ENCODE measurements at places on chromosomes 11 and 22.

- no peak for DNase-seq
These were observed 8.6 kb downstream of the GAL start for GRCh38 chr11:68692871-68693483.

GRCh38 chr11:86952221-86952875, 2.8 kb downstream of the FZD4 start:
- DNase-seq = no peak

DNA sequence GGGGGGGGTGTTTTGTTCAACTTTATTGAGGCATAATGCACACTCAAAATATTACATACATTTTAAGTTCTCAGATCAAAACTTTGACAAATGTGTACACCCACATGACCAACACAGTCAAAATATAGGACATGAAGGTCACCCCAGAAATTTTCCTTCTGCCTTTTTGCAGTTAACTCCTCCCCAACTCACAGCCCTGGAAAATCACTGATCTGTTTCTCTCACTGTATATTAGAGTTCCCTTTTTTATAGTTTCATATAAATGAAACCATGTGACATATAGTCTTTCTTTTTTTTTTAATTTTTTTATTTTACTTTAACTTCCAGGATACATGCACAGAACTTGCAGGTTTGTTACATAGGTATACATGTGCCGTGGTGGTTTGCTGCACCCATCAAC, 4.6 kb downstream of the TMPRSS5 start:
- DNase-seq = no peak

- DNase-seq = no peak
These were observed 56.1 kb upstream of the TIMP3 start for GRCh38 chr22:32745251-32745995.

- DNase-seq = no peak
These were observed 981.0 kb downstream of the DLG2 start for GRCh38 chr11:84645988-84646694.

DNA sequence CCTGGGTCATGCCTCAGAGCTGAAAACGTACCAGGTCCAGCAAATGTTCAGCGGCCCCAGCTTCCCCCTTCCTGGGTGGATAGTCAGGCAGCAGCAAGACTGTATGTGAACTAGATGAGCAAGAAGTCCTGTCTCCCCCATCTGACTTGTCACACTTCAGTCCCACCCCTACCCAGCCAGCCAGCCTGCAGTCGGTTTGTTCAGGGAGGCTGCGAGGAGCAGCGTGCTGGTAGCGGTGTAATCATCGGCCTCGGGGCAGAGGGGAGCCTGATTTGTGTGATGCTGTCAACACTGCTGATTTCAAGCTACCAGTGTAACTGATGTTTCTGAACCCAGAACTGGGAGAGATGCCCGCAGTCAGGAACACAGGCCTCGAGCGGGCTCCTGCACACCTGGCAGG, 9.6 kb downstream of the TMEM258 start:
- DNase-seq = no peak

DNA sequence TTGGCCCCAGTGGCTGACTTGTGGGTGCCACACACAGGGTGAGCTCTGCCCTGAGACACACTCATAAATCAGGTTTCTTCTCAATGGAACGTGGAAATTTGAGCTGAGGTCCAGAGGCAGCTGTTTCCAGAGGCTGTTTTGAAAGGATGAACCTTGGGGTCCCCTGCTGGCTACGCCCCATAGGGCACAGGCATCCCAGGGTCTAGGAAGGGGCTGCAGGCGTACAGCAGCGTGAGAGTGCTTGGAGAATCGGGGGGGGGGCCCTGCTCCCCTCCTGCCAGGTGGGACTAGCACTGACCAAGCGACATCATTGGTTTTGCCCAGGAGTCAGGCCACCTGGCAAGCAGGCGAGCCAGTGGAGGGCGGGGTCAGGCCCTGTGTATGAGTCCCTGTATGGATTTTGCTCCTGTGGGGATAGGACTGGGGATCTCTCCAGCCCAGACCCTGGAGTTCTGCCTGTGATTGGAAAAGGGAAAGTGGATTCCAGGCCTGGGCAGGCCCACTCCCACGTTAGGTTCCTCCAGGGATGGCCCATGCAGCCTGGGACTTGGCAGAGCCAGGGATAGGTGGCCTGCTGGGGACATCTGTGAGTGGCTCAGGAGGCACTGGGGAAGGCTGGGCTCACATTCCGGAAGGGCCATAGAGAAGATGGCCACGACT, 61.0 kb downstream of the FBXO7 start:
- DNase-seq = no peak

DNA sequence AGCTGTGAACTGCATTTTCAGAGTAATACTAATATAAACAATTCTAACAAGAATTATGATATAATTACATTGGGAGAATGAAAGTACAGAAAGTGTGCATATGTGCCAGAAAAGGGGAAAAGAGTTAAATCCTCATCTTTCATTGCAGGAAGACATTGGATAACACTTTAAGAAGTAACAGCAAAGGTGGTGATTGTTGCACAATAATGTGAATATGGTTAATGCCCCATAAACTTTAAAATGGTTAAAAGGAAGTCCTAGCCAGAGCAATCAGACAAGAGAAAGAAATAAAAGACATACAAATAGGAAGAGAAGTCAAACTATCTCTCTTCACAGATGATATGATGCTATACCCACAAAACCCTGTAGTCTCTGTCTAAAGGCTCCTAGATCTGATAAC, 111.5 kb downstream of the TTC28 start:
- no peak for DNase-seq

DNA sequence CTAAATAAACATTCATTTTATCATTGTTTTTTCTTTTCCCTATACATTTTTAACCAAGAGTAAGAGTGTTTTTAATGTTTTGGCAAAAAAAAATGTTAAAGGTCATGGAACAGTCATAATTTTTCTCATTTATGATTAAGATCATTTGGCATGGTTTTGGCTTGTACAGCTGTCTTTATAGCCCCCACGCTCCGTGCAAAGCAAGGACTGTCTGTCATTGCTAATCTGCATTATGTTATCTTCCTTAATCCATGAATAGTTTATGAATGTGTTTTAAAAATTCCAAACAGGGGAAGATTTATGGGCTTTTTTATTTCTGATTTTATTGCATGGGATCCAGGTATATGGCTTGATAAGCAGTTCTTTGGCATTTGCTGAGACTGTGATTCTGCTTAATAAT, 28.1 kb downstream of the PGM2L1 start:
- DNase-seq = no peak

DNA sequence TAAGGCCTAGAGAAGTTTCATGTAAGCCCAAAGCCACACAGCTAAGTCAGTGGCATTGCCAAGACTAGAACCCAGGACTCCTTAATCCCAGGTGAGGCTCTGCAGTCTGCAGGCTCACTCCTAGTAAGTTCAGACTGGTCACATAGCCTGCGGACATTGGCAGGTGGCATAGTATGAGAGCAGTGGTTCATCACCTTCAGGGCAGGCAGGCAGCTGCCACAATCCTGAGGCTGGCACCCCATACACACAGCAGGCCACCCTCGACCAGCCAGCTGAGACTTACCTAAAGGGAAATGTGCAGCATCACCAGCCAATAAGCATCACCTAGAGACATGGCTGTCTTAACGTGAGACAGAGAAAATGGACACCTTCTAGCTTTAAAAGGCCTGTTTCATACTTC, 231.6 kb upstream of the UBASH3B start:
- DNase-seq = no peak

GRCh38 chr11:7619322-7619721, 54.0 kb downstream of the CYB5R2 start:
- DNase-seq = no peak

DNA sequence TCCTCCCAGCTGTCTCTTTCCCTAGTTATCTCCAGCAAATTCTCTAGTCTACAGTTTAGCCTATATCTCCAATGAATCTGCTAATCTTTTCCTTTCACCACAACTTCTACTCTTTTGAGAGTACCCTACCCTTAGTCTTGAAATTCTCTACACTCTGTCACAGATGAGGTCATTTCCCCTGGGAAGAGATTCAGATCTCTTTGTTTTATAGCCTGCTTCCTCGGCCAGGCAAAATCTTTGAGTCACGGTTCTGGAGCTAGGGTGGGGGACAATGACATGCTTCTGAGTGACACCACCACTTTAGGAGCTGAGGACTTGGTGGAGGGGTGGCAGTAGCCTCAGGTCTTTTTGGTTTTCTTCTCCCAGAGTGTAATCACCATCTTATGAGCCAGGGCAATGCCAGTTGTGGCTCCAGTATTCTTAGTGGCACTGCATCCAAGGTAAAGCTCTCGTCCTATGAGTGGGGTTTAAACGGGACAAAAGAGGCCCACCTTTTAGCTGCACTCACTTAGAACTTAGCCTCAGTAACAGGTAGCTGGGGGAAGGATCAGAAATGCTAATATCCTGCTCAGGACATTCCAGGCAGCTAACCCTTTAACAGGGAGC, 98.5 kb upstream of the RRM1 start:
- DNase-seq = no peak

DNA sequence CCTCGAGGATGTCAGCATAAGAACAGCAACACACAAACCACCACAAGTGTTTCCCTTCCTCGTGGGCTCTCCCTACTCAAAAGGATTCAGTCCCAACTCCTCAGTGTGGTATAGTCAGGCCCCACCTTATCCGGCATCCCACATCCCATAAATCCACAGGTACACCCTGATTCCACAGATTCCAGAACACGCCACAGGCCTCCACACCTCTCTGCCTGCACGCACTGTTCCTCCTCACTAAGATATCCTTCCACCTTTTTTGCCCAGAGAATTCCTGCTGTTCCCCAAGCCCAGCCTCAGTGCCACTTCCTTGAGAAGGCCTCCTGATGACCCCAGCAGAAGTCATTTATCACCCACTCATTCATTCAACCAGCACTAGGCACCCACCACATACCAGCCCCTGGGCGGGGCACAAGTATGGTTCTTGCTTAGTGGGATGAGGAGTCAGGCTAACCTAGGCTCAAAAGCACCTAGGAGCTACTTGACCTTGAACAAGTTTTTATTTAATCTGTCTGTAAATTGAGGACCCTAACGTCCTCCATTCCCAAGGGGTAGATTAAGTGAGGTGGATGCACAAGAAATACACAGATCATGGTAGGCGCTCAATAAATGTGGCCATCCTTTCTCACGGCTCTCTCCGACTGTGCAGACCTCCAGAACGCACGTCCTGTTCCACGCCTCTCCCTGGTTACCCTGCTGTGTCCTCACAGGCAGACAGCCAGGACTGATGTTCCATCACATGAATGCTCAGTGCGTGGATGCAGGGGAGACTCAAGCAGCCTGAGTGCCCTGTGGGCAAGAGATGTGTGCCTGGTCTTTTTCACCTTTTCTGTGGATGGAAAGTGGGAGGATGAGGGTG, 2.1 kb upstream of the KCNJ4 start:
- no peak for DNase-seq

All from hypothalamus (tissue), 51 donors.